Hepatic stellate cell (primary cell): ENCODE measurements at places on chromosomes 5 and 9.

DNA sequence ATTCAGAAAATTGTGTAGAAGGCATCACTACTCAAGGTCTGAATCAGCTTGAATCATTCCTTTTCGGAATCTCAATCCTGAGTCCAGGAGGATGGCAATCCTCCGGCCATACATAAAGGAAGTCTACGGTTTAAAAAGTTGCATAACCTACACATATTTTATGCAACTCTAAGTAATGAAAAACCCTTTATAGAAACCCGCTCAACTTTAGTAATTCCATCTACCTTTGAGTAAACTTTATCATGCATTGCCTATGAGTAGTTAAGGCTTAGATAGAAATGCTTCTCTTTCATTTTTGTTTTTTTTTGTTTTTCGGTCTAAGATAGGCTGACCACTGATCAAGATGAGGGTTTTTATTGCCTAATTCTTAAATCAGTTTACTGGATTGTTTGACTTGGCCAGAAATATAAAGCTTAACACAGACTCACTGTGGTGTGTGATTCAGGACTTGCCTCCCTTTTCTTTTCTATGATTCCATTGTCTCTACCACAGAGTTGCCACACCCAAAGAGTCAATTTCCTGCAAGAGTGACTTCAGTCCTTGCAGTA lies 85.0 kb downstream of the LURAP1L start:
- peak; percentile 8 for DNase-seq

- no peak for DNase-seq
Observed at GRCh38 chr5:55231029-55231918, 2.1 kb downstream of the CCNO start.

DNA sequence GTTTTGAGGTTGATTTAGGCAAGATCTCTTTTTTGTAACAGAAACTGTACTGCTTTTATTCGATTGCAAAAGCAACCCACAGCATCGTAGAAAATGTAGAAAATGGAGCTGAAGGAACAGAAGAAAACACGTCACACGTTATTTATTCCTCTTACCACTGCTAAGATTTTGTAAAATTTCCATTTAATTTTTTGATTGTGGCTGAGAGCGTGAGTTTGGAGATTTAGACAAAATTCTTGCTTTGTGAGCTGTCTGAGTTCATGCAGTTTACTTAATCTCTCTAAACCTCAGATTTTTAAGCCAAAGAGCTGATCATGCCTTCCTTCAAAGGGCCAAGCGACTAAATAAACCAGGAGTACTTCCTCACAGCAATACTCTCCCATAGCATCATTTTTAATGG lies 24.8 kb downstream of the DPYSL3 start:
- no peak for DNase-seq

- no peak for DNase-seq
Observed at GRCh38 chr9:136779808-136780207, 11.3 kb upstream of the TMEM141 start.

DNA sequence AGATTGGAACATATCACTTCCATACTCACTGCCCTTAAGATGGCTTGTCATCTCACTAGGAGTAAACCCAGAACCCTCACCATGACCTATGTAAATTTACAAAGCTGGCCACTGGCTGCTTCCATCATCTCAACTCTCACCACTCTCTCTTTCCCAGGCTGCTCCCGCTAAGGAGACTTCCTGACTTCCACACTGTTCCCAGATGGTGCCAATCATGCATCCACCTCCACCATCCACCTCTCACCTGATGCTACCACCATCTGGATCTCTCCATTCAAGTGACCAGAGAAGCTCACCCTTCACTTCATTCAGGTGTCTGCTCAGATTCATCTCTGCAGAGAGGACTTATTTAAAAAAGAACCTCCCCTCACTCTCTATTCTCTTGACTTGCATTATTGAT lies 91.3 kb downstream of the HTR4 start:
- DNase-seq: no peak

GRCh38 chr9:112887381-112887780 lies 3.3 kb downstream of the SLC46A2 start:
- no peak for DNase-seq

DNA sequence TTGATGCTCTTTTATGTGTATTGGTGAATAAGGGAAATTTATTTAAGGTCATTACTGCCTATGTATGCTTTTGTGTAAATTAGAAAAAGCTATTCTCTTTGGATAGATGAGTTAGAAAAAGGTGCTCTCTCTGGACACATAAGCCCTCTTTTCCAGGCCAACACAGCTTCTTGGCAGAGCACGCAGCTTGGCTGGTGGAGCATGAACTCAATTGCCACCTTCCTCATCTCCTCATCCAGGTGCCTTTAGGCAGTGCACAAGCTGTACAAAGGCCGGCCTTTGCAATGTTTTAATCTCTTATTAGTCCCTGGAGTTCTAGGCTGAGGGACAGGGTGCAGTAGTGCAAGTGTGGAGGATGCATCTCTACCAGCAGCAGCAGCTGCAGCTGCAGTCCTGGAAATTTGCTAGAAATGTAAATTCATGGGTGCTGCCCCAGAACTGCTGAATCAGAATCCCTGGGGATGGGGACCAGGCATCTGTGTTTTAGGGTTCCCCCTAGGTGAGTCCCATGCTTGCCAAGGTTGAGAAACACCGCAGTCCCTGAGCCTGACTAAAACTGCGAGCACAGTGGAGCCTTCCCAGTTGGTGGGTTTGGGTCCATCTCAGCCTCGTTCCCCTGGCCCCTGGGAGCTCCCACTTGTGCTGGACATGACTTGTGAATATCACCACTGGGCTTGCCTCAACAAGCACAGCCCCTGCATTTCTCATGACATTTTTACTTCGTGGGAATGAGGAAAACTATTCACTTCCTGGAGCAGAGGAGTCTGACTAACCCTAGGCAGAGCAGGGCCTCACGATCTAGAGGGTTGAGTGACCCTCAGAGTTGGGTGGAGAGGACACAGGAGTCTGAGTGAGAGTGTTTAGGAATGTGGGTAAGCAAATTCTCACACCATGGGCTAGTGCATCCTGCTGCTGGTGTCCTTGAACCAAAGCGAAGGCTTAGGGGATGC lies 272.3 kb downstream of the ZSWIM6 start:
- DNase-seq: no peak
